ENCODE measurements at places on chromosomes 2 and 18. TPM values are rescaled to one million over a fixed set of nuclear protein-coding genes. Genes with fewer than 3 reads are reported as not detected.

LYPD6 gene
- polyA plus RNA-seq = 0.05 TPM

CRYGD gene
- not detected for polyA plus RNA-seq

BCL11A gene
- polyA plus RNA-seq = 0.01 TPM

GPBAR1 gene
- 0.45 TPM for polyA plus RNA-seq

PAX3 gene
- 2.8 TPM for polyA plus RNA-seq

INO80C gene
- 22.6 TPM for polyA plus RNA-seq

POMC gene
- polyA plus RNA-seq = 3.3 TPM

Data from psoas muscle (tissue), 8 donors.